ENCODE measurements at places on chromosomes 3 and 15.

GRCh38 chr3:32105291-32106131, 909 bp upstream of the GPD1L start:
- DNase-seq = no peak

- no peak for DNase-seq
These were observed 148.5 kb upstream of the NAALADL2 start for GRCh38 chr3:174710612-174711011.

GRCh38 chr3:105277656-105278055, 89.1 kb upstream of the ALCAM start:
- no peak for DNase-seq

- no peak for DNase-seq
These were observed 177.9 kb upstream of the SOX2 start for GRCh38 chr3:181533811-181534210.

DNA sequence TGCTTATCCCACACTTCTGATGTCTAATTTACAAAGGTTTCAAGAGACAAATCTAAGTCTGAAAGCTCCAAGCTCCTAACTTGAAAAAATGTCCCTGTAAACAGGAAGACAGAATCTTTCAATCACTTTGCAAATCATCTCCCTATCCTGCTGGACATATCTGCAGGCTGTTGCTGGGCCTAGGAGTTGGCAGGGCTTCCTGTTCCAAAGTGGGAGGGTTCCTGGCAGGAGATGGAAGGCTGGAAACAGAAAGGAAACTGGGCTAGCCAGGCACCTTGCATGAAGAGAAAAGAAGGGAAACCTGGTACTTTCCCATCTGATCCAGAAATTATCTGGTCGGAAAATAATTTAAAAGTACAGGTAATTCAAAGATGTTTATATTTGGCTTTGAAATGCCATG, 227.3 kb upstream of the IL12A start:
- no peak for DNase-seq

GRCh38 chr3:110139048-110139447, 801.7 kb upstream of the DPPA4 start:
- no peak for DNase-seq

DNA sequence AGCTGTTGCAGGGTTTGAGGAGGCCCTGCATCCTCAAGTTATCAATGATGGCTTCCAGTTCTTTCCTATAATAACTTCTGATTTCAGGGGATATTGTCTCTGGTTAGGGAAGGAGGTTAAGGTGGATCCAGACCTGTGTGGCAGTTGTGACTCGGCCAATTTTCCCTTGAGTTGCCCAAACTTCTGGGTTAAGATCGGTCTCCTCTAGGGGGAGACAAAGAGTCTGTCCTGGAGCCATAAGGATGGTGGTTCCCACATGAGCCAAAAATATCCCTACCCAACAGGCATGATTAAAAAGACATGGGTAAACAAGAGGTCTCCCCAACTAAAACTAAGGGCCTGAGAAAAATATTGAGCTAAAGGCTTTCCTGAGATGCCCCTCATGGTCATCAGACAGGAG, 227.5 kb upstream of the MDFIC2 start:
- no peak for DNase-seq
